ENCODE measurements at places on chromosomes 13 and 19.

- DNase-seq, result peak; percentile 81
These were observed 198.4 kb downstream of the COL4A1 start for GRCh38 chr13:110108348-110109139.

GRCh38 chr19:12886969-12887747, at the start of gene KLF1:
Gene KLF1, minus strand, starts transcription at chr19:12887201. Its CDS starts 61 bp downstream, at chr19:12887140.
- DNase-seq, result no peak

GRCh38 chr13:66700117-66700601, 530.0 kb downstream of the PCDH9 start:
- no peak for DNase-seq

GRCh38 chr13:43298816-43299215, 275.4 kb downstream of the DNAJC15 start:
- DNase-seq, result peak; percentile 6

Measured in DMS153 (cell line).